ENCODE measurements at places on chromosomes 2 and 18.

GRCh38 chr2:232839411-232840079 is 30.5 kb upstream of the SNORC start:
- DNase-seq: no peak

- DNase-seq: peak; percentile 24
These were observed 194.2 kb upstream of the PKDCC start for GRCh38 chr2:41853427-41854191.

GRCh38 chr2:45011621-45012602 is 2.7 kb upstream of the SIX2 start:
- no peak for DNase-seq

GRCh38 chr2:18625563-18625962 is 36.2 kb upstream of the NT5C1B start:
- no peak for DNase-seq

GRCh38 chr2:102101849-102102635 is 40.5 kb upstream of the IL1R1 start:
- DNase-seq: no peak

DNA sequence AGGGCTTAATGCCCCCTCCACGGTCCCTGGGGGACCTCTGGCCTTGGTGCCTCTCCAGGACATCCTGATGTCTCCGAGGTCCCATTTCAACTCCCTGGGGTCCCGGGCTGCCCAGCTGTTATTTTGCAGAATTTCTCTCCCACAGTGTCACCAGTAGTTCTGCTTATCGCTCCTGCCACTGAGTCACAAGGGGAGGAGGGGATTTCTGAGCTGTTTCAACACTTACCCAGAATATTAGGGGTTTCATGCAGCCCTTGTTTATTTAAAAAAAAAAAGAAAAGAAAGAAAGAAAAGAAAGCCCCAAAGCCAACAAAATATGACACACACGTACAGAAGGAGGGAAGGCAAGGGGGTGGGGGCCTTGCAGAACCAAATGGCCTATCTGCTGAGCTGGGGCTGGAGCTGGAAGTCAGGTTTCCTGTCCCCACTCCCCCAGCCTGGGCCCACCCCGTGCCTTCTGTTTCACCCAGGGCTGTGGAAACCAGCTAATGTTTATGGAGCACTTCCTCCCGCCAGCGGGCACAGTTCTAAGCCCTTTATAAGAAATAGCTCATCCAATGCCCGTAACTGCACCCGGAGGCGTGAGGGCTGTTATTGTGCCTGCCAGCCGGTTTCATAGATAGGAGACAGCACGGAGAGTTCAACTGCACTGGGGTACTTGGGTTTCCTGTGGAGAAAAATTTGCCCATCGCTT is 8.4 kb upstream of the ARID5A start:
- peak; percentile 90 for DNase-seq

- DNase-seq: no peak
These were observed 2.7 kb downstream of the MAP4K3 start for GRCh38 chr2:39434233-39434897.

DNA sequence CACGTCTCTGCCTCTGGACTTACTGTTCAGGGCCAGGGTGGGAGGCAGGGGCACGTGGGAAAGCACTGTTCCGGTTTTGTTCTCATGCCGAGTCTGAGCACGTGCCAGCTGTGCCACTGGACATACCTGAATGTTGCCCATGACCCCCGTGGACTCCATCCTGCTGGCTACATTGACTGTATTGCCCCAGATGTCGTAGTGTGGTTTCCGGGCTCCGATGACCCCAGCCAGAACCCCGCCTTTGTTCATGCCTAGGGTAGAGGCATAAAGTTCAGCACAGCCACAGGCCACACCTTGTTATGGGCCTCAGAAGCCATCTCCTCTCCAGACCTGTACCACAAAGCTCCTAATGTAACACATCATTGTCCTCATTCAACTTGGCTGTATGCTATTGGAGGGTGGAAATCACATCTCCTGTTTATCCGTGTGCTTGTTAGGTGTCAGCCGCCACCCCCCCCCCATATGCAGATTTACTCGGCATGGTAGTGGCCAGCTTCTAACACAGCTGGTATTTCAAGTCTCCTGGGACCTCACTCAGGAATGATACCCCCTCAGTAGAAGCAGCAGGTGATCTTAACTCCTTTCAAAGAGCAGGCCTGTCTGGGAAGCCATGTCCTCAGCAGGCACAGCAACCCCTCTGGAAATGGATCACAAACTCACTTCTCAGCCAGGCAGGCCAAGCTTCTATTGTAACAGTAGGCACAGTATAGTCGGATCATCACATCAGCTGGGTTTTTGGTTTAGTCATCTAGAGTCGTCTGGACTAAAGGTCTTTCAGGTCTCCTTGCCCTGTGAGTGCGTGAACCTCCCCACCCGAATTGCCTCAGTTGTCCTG is 27.6 kb downstream of the CENPO start:
- DNase-seq: no peak

- no peak for DNase-seq
These were observed 70.6 kb upstream of the RAB6C start for GRCh38 chr2:129908721-129909373.

- no peak for DNase-seq
These were observed 282.9 kb upstream of the PKDCC start for GRCh38 chr2:41764919-41765318.

GRCh38 chr2:128444816-128445522 is 126.3 kb upstream of the HS6ST1 start:
- DNase-seq: no peak

GRCh38 chr2:161761160-161761559 is 136.9 kb downstream of the SLC4A10 start:
- DNase-seq: no peak

- no peak for DNase-seq
These were observed 21.3 kb downstream of the XRCC5 start for GRCh38 chr2:216130346-216130971.

- no peak for DNase-seq
These were observed 168.6 kb downstream of the ZNF407 start for GRCh38 chr18:74766251-74766650.
